ENCODE measurements at places on chromosomes 4 and X.
A peak's percentile ranks its signal among the peaks of the same experiment; 100 is the strongest.

DNA sequence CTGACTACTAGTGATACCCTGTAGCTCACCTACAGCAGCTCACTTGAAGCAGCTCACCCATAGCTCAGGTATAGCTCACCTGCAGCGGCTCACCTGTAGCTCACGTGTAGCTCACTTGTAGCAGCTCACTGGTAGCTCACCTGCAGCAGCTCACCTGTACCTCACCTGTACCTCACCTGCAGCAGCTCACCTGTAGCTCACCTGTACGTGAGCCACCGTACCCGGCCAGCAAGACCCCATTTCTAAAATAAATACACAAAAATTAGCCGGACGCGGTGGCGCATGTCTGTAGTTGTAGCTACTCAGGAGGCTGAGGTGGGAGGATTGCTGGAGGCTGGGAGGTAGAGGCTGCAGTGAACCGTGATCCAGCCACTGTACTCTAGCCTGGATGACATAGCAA lies 30.6 kb downstream of the SHOX start:
- no peak for DNase-seq

DNA sequence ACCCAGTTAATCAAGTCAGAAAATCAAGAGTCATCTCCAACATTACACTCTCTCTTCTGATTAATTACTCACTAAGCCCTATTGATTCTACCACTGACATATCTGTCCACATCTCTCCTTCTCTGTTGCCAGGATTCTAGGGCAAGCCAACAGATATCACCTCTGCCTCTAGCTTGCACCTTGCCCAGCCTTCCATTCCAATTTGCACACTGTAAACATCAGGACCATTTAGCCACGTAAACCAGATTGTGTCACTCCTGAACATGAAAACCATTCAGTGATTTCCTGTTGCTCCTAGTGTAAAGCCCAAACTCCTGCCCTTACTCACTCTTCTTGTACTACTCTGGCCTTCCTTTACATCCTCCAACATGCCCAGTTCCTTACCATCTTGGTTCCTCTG lies 68.0 kb upstream of the PLS3 start:
- DNase-seq: no peak

DNA sequence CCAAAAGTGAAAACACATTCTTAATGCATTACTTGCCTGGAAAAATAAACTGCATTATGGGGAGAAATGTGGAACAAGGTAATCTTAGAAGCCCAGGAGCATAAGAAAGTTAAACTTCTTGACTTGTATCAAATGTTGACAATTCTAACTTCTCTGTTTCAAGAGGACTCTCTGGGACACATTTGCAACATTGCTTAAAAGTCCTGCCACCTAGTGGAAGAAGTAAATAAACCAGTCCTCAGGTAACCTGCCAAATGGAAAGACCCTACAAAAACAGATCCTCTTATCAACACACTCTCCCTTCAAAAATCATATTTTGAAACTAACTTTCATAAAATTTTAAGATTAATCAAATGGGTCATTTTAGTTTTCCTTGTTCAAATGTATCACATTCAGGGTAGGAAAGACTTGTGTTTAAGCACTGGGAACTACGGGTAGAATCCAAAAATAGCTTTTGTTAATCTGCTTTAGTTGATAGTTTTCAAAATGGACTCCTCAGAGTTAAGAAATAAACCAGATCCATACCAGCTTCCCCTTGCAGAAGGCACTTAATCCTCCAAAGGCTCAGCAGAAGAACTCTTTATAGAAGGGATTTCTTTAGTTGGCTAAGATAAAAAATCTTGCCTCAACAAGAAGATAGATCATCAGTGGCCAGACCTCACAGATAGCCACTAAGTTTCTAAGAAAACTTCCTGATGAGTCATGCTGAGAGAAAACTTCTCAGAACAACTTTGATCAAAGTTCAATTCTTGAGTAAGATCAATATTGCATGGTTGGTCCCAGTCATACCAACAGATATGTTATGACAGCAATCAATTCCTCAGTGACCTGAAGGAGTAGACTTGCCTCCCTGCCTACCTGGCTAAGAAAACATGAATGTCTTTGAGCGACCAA lies 141.7 kb downstream of the HHIP start:
- DNase-seq: peak; percentile 15

- DNase-seq: no peak
These were observed 2480.2 kb downstream of the PCDH7 start for GRCh38 chr4:33200377-33200776.

DNA sequence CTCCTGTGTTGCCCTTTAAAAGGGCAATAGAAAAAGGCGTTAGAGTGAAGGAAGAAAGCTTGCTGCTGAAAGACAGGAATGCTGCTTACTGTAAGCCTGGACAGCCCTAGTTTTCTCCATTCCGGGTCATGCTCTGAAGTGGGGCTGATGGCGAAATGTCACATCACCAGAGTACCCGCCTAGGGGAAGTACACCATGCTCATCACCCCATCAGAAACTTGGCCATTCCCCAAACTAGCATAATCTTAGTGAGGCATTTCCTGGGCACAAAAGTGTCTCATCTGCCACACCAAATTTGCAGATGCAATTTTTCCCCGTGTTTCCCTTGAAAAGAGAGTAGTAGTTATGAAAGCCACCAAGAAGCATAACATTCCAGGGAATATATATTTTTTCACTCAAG lies 47.8 kb upstream of the CAMK2D start:
- DNase-seq: no peak

- DNase-seq: no peak
These were observed 33.0 kb downstream of the TACC3 start for GRCh38 chr4:1754336-1754735.

GRCh38 chrX:71198066-71198465 lies 25.0 kb upstream of the GJB1 start:
- no peak for DNase-seq

DNA sequence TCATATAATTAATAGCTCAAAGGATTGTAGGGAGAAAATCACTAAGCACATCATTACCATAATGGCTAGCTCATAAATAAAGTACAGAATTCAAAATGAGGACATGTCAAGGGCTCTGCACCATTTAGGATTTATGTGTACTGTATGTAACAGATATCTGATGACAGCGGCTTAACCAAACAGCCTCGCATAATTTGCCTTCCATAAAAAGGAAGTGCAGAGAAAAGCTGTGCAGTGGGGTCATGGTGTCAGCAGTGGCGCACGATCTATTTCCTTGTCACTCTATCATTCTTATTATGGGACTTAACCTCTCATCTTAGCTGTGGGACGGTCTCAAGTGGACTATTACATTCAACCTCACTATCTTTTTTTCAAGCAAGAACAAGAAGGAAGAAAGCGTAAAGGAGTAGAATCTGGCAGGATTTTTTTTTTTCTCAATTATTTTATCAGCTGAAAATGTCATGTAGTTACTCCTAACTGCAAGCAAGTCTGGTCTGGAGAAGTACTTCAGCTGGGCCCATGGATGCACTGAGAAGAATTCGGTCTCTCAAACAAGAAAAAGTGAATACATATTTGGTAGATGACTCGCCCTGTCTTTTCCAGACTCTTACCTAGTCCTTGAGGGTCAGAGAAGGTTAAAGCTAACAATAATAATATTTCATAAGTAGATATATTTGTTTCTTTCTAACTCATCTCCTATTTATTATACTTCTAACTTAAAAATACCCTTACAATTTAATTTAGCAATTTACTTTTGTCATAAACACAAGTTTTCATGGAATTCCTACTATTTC lies 94.6 kb downstream of the COX18 start:
- no peak for DNase-seq

DNA sequence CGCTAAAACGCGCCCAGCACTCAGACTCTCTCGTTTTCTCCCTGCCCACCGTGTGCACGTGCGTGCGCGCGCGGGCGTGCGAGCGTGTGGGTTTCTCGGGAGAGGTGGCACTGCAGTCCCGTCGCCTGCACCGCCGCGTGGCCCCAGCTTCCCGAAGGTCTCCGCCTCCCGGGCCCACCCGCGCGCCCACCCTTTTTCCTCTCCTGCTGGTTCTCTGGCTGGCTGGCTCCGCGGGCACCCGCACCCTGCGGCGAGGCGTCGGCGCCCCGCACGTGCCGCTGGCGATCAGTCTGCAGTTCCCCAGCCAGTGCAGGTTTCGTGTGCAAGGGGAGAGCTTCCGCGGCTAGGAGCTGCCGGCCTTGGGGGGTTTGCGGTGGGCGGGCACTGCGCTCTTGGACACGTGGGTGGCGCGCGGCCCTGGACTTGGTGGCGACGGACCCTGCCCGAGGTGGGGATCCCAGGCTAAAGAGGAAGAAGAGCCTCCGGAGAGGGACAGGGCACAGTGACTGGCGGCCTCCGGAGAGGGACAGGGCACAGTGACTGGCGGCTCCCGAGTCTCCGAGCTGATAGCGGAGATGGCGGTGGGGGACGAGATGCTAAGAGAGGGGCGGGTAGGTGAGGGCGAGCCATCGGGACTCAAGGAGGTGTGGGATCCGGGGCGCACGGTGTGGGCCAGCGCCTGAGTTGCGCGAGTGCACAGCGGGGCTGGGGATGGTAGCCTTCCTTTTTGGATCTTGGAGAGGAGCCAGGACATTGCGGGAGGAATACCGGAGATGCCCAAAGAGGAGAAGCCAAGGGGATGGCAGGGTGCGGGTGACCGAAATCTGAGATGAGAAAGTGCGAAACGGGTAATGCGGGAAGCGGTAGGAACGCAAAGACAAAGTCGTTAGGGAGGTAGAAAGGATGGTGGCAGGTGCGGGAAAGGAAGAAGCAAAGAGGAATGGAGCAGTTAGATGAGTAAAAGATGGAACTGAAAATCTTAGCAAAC lies at the start of gene FAM184B:
Gene FAM184B, minus strand, starts transcription at position 322 of the 988 bp plus-strand sequence. CDS start 322 bp downstream, outside the sequence.
- DNase-seq: no peak

GRCh38 chrX:70592091-70592490 lies 147.5 kb downstream of the DLG3 start:
- peak; percentile 8 for DNase-seq

DNA sequence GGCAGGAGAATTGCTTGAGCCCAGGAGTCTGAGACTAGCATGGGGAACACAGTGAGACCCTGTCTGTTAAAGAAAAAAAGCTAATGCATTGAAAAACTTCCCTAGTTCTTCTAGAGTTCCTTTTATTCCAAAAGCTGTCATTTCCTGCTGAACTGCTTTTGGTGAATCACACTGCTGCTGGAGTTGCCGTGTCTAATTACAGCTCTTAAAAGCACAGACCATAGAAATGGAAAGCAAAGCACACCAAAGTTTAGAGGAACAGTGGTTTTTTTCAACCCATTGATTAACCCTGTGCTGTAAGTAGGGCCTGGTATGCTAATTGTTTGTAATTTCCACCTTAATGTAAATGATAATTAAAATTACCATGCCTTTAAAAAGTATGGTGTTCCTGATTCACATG lies 52.4 kb downstream of the SEPTIN11 start:
- DNase-seq: no peak

GRCh38 chr4:73945140-73945539 lies 36.7 kb downstream of the PF4 start:
- no peak for DNase-seq

GRCh38 chrX:52819788-52820187 lies 8.7 kb downstream of the XAGE5 start:
- no peak for DNase-seq

- DNase-seq: no peak
These were observed 28.1 kb downstream of the GPAT3 start for GRCh38 chr4:83563998-83564397.

- DNase-seq: no peak
These were observed 14.0 kb downstream of the TBCK start for GRCh38 chr4:106302062-106302438.

- DNase-seq: no peak
These were observed 546.6 kb downstream of the PCDH18 start for GRCh38 chr4:136985683-136986082.

DNA sequence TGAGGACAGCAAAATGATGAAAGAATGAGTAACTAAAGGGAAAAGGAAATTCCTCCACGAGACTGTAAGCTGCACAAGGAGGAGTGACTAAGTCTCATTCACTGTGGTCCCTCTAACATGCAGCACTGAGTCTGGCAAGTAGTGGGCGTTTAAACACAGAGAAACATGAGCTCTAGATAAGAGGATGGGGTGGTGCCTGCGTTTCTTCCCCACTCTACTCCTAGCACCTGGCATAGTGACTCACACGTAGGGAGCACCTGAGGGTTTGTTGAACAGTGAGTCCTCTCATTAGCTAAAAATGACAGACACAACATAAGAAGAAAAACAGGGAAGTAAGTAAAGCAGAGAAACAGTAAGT lies 105.8 kb upstream of the CBR4 start:
- DNase-seq: peak; percentile 92
